ENCODE measurements at places on chromosomes 3 and 15.

DNA sequence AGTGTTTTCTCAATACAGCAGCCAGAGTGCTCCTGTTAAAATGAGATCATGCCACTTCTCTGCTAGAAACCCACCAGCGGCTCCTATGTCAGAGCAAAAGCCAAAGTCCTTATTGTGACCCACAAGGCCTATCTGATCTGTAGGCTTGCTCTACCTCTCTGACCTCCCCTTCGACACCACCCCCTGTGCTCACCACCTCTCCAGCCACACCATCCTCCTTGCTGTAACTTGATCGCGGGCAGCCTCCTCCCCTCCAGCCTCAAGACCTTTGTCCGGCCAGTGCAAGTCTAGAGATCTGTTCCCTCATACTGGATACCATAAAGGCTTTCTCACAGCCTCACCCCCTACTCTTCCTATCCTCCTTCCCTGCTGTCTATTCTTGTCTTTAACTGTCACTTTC lies 1.9 kb upstream of the IGDCC4 start:
- H3K36me3 ChIP-seq, result peaks cover 25% of the 10 kb centered on the region
- peaks cover 20% of the 10 kb centered on the region for H3K4me1 ChIP-seq
- DNase-seq, result no peak

- H3K36me3 ChIP-seq, result no peaks in the 10 kb centered on the region
- no peaks in the 10 kb centered on the region for H3K4me1 ChIP-seq
Observed at GRCh38 chr3:189809583-189809982, 178.4 kb downstream of the TP63 start.

GRCh38 chr3:14462738-14463137 lies 60.3 kb downstream of the SLC6A6 start:
- H3K4me3 ChIP-seq, result no peak overlapping the region
- peak overlapping the region; percentile 27 for H3K27ac ChIP-seq
- H3K27me3 ChIP-seq, result no peaks in the 10 kb centered on the region
- H3K4me1 ChIP-seq, result peaks cover 11% of the 10 kb centered on the region
- peaks cover 5% of the 10 kb centered on the region for H3K36me3 ChIP-seq

DNA sequence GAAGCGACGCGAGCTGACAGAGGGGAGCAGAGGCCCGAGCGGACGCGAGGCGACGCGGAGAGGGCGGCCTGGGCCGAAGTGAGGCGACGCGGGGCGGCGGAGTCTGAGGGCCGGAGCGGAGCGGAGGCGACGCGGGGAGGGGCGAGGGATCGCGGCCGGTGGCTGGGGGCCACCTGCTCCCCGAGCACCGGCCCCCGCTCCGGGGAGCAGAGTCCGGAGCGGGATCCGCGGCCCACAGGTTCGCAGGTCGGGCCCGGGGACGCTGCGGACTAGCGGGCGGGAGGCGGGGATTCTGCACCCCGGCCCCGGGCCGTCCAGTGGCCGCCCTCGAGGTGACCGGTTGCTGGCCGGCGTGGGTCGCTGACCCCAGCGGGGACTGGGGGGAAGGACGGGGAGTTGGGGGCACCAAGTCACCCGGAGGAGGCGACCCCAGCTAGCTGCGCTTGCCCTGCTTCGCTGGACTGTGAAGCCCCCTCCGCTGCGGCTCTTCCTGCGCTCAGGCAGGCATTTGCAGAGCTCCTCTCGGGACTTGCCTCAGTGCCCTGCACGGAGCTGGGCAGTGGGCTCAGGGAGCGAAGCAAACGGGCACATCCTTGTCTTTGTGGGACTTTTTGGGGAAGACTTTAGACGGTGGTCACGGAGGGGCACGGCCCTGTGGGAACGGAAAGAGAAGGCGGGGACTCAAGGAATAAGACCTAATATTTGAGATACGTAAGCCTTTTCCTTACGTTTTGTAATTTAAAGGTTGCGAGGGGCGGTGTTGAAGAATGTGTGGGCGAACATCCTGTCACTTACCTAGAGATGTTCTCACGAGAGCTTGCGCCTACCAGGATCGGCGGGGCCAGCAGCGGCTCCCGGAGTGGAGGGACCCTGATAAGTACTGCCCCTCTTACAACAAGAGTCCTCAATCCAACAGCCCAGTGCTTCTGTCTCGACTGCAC lies 566 bp downstream of the HMCES start:
- peak; percentile 30 for DNase-seq
- no peaks in the 10 kb centered on the region for H3K27me3 ChIP-seq
- peak overlapping the region; percentile 93 for H3K27ac ChIP-seq
- H3K4me1 ChIP-seq, result peaks cover 32% of the 10 kb centered on the region
- H3K36me3 ChIP-seq, result peaks cover 9% of the 10 kb centered on the region

- H3K4me1 ChIP-seq, result peaks cover 4% of the 10 kb centered on the region
- H3K4me3 ChIP-seq, result no peak overlapping the region
- H3K27ac ChIP-seq, result no peak overlapping the region
Observed at GRCh38 chr15:66783725-66784124, 81.7 kb downstream of the SMAD6 start.

DNA sequence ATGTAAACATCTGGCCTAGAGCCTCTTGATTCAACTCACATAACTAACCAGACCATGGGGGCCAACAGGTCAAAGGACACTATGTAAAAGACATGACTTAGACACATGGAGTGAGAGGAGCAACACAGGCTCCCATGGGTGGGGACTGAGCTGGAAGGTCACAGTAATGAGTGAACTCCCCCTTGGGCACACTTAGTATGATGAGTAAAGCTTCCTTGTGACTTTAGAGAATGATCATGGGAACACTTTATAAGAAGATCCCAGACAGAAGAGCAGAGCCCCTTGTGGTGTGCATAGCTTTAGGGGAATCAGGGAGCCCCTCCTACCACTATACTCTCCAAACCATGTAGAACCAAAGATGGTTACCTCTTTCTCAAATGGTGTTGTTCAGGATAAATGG lies 10.2 kb downstream of the GCSAM start:
- no peak for DNase-seq
- H3K4me3 ChIP-seq, result no peak overlapping the region
- peaks cover 38% of the 10 kb centered on the region for H3K4me1 ChIP-seq
- H3K36me3 ChIP-seq, result peaks cover 5% of the 10 kb centered on the region
- no peak overlapping the region for H3K27ac ChIP-seq

- no peak overlapping the region for H3K27ac ChIP-seq
- no peaks in the 10 kb centered on the region for H3K36me3 ChIP-seq
- peaks cover 11% of the 10 kb centered on the region for H3K27me3 ChIP-seq
- DNase-seq, result no peak
- H3K4me1 ChIP-seq, result no peaks in the 10 kb centered on the region
Observed at GRCh38 chr3:63384382-63384781, 106.3 kb downstream of the SYNPR start.

DNA sequence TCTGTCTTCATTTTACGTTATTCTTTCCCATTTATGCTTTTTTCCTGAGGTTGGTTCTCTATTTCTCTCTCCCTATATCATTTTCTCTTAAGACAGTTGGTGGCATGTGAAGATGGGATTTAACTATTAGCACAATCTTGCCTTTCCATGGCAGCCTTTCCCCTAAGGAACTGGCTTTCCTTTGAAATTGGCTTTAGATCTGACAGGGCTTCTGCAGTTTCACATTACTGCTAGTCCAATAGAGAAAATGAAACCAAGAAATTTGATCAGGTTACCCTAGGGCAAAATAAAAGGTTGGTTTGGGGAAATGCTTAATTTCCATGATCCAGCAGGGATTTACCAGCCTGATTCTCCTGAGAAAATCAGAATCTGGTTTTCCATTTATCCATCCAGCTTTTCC lies 22.7 kb upstream of the CHL1 start:
- H3K4me3 ChIP-seq, result peak overlapping the region; percentile 4
- H3K4me1 ChIP-seq, result peaks cover 2% of the 10 kb centered on the region
- no peaks in the 10 kb centered on the region for H3K27me3 ChIP-seq
- H3K27ac ChIP-seq, result no peak overlapping the region

DNA sequence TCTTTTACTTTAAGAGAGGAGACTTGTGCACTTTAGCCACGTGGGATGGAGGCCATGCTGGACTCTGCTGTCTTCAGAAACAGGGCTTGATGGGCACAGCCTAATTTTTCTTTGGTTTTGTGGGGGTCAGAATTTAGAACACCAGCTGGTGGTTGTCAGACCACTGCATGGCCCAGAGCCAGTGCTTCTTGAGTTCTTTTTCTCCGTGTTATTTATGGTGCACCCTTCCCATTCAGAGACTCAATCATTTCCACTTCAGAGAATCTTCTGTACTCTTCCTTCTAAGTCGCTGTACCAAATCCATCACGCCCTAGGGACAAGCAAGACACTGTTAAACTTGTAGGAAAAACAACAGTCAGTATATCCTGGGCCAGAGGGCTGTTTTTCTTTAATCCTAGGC lies 20.1 kb downstream of the PRR23A start:
- peaks cover 27% of the 10 kb centered on the region for H3K27me3 ChIP-seq
- H3K27ac ChIP-seq, result no peak overlapping the region
- DNase-seq, result no peak
- no peaks in the 10 kb centered on the region for H3K36me3 ChIP-seq

GRCh38 chr3:46874430-46874829 lies 3.1 kb upstream of the PTH1R start:
- H3K27ac ChIP-seq, result no peak overlapping the region
- no peak for DNase-seq
- H3K36me3 ChIP-seq, result peaks cover 3% of the 10 kb centered on the region

- no peak overlapping the region for H3K4me3 ChIP-seq
- no peak for DNase-seq
- no peak overlapping the region for H3K27ac ChIP-seq
- peaks cover 5% of the 10 kb centered on the region for H3K4me1 ChIP-seq
- H3K27me3 ChIP-seq, result peaks cover 13% of the 10 kb centered on the region
Observed at GRCh38 chr15:67296684-67297083, 42.1 kb downstream of the IQCH start.

GRCh38 chr3:114452937-114453336 lies 159.1 kb downstream of the TIGIT start:
- H3K27ac ChIP-seq, result no peak overlapping the region
- no peak for DNase-seq
- H3K4me3 ChIP-seq, result no peak overlapping the region
- H3K27me3 ChIP-seq, result no peaks in the 10 kb centered on the region

- DNase-seq, result peak; percentile 56
- peak overlapping the region; percentile 95 for H3K27ac ChIP-seq
Observed at GRCh38 chr3:195895078-195895860, 13.1 kb downstream of the TNK2 start.

DNA sequence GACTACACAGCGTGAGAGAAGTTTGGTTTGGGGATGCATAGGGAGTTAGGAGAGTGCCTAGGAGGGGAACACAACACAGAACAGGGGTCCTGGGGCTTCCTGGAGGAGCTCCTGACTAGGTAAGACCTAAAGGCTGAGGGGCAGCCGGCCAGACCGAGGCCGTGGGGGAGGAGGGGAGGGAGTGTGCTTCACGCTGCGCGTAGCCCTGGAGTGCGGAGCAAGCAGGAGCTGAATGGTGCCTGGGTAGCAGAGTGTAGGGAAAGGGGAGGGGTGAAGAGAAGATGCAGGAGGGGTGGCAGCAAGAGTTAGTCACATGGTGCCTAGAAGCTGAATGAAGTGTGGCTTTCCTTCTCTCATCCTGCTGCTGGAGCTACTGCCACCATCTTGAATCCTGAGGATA lies 32.4 kb upstream of the HHATL start:
- H3K27ac ChIP-seq, result no peak overlapping the region
- no peaks in the 10 kb centered on the region for H3K27me3 ChIP-seq
- no peak overlapping the region for H3K4me3 ChIP-seq
- DNase-seq, result no peak

DNA sequence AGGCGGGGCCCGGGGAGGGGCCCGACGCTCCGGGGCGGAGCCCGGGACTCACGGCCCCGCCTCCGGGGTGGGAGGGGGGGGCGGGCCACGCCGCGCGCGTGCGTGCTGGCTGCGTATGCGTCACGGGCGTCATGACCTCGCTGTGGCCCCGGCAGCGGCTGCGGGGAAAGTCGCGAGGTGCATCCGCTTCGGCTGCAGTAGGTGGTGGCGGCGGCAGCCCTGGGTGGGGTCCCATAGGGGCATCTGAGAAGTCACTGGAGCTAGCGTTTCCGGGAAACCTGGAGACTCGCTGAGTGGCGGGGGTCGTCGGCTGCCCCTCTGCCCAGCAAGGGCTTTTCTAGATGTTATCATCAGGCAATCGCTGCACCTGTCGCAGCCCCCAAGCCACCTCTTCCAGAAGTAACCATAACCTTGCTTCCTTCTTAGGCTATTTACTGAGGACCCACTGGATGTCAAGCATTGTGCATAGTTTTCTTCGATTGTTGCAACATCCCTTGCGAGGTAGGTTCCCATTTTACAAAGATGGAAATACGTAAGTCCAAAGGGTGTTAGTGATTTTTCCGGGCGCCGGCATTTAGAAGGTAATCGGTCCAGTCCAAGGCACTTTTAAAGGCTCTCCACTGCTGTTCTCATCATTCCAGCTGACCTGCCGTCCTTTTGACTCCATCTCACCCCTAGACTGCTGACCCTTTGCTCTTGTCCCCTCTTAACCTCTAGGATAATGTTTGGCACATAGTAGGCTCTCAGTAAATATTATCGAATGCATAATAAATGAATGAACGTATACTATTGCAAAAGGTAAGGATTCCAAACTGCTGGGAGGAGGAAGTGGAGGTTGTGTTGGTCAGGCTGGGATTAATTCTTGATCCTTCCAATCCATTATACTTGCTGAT lies at the start of gene GDPGP1:
GDPGP1 (plus strand) TSS at position 114 of the 893 bp plus-strand sequence. CDS start 6,700 bp downstream, outside the sequence.
- H3K27me3 ChIP-seq, result no peaks in the 10 kb centered on the region
- DNase-seq, result no peak
- H3K36me3 ChIP-seq, result peaks cover 6% of the 10 kb centered on the region
- H3K4me3 ChIP-seq, result peak within 1 kb of the TSS; percentile 97
- H3K27ac ChIP-seq, result peak within 1 kb of the TSS; percentile 100

GRCh38 chr3:101814835-101815234 lies 34.5 kb upstream of the NFKBIZ start:
- H3K36me3 ChIP-seq, result no peaks in the 10 kb centered on the region
- no peak for DNase-seq
- H3K4me3 ChIP-seq, result no peak overlapping the region
- H3K4me1 ChIP-seq, result peaks cover 10% of the 10 kb centered on the region
- H3K27me3 ChIP-seq, result no peaks in the 10 kb centered on the region

- peaks cover 6% of the 10 kb centered on the region for H3K36me3 ChIP-seq
- H3K4me3 ChIP-seq, result no peak overlapping the region
- H3K27ac ChIP-seq, result no peak overlapping the region
- peaks cover 62% of the 10 kb centered on the region for H3K27me3 ChIP-seq
- H3K4me1 ChIP-seq, result peaks cover 3% of the 10 kb centered on the region
- DNase-seq, result no peak
Observed at GRCh38 chr15:73367624-73368300, 996 bp downstream of the HCN4 start.

DNA sequence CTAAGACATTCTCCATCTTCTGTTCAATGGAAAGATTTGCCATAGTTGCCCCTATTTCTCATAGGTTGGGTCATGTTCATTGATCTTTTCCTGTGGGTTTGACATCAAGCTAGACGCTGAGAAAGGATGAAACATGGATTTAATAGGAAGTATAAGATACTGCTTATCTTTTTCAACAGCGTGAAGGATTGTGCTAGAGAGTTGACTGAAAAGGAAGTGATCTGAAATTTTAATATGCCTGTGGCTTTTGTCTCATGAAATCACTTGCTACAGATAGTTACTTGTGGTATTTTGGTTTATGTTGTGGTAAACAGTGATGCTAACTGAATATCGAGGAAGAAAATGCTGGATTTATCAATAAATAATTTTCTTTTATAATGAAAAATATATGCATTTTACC lies 442.9 kb downstream of the EDEM1 start:
- H3K27ac ChIP-seq, result no peak overlapping the region
- no peak for DNase-seq
- H3K27me3 ChIP-seq, result no peaks in the 10 kb centered on the region
- no peaks in the 10 kb centered on the region for H3K4me1 ChIP-seq
- no peaks in the 10 kb centered on the region for H3K36me3 ChIP-seq

Measured in T-helper 17 cell (primary cell).